ENCODE measurements at places on chromosomes 13 and 19. TPM values are rescaled to one million over a fixed set of nuclear protein-coding genes. Genes with fewer than 3 reads are reported as not detected.

Gene SAFB2
- 46.5 TPM for total RNA-seq

Gene FFAR1
- not detected for total RNA-seq

Gene MEF2B
- not detected for total RNA-seq

Gene NLRP9
- not detected for total RNA-seq

Gene ZNF134
- 19.9 TPM for total RNA-seq

Gene GPR12
- not detected for total RNA-seq

Gene SOX21
- total RNA-seq, result not detected

Gene KRTDAP
- not detected for total RNA-seq

Gene MYH14
- not detected for total RNA-seq
